ENCODE measurements at places on chromosomes 16 and 17.

DNA sequence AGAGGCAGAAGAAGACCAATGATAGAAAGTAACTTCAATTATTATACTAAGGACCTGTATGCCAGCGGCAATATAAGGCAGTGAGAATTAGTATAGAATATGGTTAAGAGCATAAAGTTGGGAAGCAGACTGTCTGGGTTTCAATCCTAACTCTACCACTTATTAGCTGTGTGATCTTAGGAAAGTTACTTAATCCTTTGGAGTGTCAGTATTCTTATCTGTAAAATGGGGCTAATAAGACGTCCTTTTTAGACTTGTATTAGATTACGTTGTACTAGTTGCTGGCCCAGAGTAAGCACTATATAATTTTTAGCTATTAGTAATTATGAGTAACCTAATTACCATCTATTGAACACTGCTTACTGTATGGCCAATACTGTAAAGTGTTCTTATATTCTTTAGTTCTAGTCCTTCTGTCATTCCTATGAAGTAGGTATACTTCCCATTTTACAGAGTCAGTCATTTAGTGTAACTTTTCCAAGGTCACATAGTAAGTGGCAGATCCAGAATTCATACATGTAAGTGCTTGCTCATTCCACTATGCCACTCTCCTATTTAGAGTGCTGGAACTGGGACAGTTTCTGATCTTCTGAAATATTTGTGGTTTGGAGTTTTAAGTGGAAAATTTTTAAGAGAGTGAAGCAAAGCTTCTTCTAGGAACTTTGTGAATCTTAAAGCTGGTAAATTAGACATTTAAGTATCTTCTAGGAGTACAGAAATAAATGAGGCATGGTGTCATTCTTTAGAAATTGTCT lies 22.5 kb downstream of the HEATR9 start:
- DNase-seq: no peak

DNA sequence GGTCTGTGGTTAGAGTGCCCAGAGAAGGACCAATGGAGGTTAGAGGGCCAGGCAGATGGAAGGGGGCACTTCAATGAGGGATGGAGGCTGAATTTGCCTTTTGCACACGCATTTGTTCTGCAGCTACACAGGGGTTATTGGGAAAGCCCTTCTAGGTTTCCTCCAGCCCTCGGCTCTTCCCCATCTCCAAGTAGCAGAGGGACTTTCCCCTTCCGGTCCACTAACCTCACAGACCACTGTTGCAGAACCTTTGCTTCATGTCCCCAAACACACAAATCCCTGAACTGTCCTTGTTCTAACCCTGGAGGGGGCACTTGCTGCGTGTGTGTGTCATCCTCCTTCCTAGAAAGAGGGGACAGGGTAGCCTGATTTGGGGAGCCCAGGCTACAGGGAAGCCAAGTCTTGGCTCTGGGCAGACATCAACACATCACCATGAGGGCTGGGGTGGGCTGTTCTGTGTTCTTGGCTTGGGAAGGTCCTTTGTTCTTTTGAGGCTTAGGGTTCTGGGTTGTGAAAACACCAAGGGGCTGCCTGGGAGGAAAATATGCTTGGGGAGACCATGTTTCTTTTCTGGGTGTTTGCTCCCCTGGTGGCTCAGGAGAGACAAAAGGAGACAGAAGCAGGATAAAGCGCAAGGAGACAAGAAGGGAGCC lies 7.3 kb upstream of the NR1D1 start:
- DNase-seq: no peak

GRCh38 chr17:67238991-67239390 lies 6.0 kb downstream of the HELZ start:
- DNase-seq: no peak

- DNase-seq: no peak
These were observed 127.2 kb upstream of the RCVRN start for GRCh38 chr17:10032118-10032852.

- no peak for DNase-seq
These were observed 30.3 kb upstream of the SUPT4H1 start for GRCh38 chr17:58382108-58382871.

DNA sequence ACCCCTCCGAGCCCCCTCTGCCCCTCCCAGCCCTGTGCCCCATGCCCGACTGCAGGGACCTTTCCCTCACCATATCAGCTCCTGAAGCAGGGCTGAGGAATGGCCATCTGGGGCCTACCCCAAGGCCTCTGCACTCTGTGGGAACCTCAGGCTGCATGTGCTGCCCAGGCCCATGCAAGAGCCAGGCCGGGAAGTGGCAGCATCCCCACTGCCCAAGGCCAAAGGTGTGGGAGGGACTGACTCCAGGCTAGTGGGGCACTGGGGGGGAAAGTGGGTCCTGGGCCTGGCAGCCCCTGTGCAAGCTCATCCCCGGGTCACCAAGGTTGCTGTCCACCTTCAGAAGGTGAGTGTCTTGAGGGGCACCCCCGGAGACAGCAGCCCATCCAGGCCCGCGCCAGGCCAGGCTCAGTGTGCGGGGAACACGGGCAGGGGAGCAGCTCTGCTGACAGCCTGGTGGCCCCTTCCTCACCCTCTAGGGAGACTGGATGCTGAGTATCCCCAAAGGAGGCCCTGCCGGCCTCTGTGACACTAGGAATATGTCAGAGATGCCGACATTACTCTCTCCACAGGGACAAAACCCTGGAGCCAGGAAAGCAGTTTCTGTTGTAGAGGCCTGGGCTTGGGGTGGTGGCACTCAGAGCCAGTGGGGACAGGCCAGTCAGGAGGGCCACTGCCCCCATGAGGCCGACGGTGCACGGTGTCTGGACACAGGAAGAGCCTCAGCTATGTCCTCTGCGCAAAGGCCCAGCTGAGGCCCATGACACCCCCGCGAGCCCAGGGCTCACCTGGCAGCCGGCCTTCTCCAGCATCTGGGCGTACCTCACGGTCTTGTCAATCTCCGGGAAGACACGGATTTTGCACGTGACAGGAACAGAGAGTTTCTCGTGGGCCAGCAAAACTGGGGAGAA lies 3.3 kb downstream of the DUS1L start:
- DNase-seq: no peak

- no peak for DNase-seq
These were observed 306.2 kb downstream of the CEP112 start for GRCh38 chr17:65885541-65886312.

DNA sequence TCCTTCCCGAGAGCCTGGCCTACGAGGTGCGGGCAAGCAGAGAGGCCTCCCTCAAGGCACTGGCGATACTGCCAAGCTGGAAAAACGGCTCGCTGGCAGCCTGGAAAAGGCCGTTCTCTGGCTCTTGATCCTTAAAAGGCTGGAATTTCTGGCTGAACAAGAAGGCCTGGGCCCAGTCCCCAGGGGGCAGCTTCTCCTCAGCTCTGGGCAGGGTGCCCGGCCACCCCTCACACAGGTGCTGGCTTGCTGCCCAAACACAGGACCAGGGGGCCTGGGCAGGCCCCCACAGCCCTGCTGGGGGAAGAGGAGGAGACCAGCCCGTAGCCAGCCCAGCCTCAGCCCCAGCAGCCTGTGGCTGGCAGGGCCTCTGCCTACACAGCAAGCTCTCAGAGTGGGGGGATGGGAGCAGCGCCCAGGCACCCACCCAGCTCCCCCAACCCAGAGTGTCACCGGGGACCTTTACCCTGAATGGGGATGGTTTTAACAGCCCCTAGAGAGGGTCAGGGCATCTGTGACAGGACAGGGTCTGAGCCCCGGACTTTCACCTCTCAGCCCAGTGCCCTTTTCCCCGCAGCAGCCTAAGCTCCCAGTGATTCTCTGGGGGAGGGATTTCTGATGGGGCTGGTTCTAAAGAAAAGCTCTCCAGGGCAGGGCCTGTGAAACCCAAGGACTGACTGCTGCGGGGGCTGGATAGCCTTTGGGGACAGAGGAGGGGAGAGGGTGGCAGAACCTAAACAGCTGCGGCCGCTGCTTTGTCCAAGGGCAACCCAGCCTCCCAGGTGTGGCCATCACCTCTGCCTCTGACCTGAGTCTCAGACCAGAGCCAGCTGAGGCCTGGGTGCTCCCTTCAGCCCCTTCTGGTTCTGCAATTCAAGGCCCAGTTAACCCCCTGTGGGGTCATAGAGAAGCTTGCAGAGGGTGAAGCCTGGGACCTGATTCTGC lies 38.6 kb upstream of the TOB1 start:
- DNase-seq: no peak

DNA sequence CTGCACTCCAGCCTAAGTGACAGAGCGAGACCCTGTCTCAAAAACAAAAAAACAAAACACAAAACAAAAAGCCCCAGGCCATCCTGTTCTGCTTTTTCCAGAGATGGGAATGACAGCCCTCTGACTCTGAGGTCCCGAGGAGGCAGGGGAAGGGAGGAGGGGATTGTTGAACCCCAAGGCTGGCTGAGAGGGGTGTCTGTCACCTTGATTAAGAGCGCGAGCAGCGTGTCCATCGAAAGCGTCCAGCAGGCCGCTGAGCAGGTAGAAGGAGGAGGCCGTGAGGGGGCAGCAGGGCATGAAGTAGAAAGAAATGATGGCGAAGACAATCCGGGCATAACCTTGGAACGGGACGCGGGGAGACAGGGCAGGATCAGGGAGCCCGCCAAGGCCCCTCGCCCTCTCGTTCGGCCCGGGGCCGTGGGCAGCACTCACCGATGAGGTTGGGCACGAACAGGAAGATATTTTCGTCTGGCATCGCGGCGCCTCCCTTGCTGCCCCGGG lies 593 bp downstream of the CDIPT start:
- DNase-seq: no peak

DNA sequence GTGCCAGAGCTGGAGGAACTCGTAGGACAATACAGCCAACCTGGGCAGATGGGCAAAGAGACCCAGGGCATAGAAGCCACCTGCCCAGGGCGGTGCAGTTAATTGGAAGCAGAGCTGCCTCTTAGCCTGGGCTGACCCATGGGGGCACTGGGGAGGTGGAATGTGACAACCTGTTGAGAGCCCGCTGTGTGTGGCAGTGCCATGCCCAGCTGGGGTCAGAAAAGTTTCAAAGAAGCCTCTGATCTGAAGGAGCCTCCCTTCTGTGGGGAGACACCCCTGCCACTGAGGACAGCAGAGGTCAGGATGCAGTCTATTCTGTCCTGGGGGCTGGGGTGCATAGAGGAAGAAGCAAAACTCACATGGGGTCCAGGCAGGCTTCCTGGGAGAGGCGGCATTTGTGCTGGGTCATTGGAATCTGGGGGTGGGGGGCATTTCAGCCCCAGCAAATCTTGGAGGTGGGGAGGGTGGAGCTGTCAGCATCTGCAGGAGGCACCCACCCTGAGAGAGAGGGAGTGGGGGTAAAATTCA lies 176.1 kb upstream of the CIBAR2 start:
- DNase-seq: no peak

- DNase-seq: no peak
These were observed 12.0 kb downstream of the FOXN1 start for GRCh38 chr17:28518132-28518531.

DNA sequence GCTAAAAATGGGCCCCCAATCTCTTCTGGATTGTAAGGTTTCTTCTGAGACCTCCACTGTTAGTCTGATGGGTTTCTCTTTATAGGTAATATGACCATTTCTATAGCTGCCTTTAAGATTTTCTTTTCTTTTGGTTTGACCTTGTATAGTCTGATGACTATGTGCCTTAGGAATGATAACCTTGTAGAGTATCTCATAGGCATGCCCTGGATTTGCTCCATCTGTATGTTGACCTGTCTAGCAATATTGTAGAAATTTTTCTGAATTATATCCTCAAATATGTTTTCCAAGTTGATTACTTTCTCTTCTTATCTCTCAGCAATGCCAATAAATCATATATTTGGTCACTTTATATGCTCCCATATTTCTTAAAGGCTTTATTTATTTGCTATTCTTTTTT lies 1403.8 kb upstream of the GOT2 start:
- no peak for DNase-seq

DNA sequence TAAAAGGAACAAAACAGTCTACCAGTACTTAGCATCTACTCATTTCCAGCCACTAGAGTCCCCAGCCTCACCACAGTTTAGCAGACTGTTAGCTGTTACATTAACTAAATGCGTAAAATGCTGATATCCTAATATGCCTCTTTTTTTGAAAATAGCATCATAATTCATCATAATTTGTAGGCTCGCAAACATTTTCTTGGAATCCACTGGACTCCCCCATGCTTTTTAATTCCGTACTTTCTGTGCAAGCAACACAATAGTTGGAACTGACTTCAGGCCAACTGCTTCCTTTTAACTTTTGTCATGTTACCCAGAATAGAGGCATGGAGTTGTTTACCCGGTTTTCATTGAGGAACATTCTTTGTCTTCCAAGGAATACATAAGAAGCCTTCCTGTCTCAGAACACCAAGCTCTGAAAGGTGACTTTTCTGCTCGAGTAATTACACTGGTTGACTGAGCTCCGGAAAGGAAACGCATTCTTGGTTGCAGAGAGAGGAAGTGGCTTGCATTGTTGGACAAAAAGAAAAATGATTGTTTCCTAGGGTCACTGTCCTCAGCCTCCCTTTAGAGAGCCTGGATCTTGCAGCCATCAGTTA lies 30.9 kb upstream of the SEC14L1 start:
- no peak for DNase-seq

- no peak for DNase-seq
These were observed 656 bp upstream of the IGFBP4 start for GRCh38 chr17:40442392-40443195.

DNA sequence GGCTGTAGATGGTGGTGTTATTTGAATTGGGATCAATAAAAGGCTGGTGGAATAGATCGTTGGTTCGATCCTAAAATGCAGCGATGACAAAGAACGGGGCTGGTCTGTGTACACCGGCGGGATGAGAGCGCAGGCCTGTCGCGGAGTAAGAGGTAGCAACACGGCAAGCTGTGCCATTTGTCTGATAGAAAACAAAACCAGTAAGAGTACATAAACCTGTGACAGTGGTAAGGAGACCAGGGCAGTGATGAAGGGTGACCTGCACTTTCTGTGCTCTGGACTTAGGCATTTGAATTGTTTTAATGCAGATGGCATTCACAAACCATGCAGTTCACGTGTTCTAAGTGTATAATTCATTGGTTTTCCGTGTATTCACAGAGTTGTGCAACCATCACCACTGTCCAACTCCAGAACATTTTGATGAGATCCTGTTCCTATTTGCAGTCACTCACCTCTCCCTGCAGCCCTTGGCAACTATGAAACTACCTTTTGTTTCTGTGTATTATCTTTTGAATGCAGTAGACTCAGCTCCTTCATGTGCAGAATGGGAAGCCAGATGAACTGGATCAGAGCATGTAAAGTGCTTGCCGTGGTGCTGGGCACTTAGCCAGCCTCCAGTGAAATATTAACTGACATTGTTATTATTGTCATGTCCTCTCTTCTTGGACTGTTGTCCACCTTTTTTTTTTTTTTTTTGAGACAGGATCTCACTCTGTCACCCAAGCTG lies 286.1 kb downstream of the SNX29 start:
- no peak for DNase-seq

GRCh38 chr17:15184872-15185624 lies 80.1 kb downstream of the PMP22 start:
- DNase-seq: no peak

Measured in NCI-H2227 treated with DMSO at 0.1 percent for 48 hours (cell line).